Mammary epithelial cell (primary cell): ENCODE measurements at places on chromosomes 1 and 21.

DNA sequence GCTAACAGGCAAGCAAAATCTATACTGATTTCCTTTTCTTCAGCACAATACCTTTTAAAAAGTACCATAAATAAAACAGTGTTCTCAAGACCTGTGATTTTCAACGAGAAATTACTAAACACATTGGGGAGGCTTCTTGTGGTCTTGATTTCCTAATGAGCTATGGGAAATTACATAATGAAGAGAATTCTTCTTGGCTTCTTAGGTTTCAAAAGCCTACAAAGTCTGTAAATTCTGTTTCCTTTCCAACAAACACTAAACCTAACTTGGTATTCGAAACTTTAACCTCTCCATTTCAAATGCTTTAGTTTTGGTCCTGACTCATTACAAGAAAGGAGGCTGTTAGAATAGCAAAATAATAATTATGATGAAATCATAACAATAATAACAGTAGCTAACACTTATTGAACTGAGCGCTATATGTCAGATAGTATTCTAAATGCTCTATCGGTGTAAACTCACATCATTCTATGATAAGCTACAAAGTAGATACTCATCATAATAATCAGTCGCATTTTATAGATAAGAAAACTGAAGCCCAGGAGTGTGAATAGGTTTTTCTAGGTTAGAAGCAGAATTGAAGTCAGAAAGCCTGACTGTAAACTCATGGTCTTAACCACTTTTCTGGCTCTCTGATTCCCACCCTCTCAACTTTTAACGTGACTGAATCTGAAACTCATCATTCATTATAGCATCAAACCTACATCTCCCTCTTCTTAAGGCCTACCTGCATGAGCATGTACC is 486.7 kb downstream of the SMYD3 start:
- no peak for DNase-seq

DNA sequence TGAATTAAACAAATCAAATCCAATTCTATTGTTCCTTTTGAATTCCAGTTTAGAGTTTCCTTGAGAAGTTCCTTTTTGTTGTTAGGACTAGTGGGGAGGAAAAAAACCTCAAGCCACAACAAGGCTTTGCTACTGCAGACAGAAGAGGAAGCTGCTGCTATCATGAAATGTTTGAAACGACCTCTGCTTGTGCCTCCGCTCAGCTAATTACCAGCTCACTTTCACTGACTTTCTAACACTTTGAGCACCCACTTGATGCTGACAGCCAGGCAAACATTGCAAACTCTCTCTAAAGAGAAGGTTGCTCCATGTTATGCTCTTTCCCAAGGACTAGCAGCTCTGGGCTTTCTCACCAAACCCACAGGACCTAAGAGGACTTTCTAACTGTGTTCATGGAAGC is 203.9 kb upstream of the PROX1 start:
- no peak for DNase-seq

GRCh38 chr1:200453553-200453905 is 43.7 kb upstream of the ZNF281 start:
- no peak for DNase-seq

GRCh38 chr1:155911156-155912055 is at the start of gene RIT1:
Gene RIT1 (minus strand): TSS chr1:155911349. CDS start chr1:155910761, 588 bp downstream.
- DNase-seq, result peak; percentile 69

- no peak for DNase-seq
Observed at GRCh38 chr1:88768816-88769215, 84.7 kb downstream of the PKN2 start.

DNA sequence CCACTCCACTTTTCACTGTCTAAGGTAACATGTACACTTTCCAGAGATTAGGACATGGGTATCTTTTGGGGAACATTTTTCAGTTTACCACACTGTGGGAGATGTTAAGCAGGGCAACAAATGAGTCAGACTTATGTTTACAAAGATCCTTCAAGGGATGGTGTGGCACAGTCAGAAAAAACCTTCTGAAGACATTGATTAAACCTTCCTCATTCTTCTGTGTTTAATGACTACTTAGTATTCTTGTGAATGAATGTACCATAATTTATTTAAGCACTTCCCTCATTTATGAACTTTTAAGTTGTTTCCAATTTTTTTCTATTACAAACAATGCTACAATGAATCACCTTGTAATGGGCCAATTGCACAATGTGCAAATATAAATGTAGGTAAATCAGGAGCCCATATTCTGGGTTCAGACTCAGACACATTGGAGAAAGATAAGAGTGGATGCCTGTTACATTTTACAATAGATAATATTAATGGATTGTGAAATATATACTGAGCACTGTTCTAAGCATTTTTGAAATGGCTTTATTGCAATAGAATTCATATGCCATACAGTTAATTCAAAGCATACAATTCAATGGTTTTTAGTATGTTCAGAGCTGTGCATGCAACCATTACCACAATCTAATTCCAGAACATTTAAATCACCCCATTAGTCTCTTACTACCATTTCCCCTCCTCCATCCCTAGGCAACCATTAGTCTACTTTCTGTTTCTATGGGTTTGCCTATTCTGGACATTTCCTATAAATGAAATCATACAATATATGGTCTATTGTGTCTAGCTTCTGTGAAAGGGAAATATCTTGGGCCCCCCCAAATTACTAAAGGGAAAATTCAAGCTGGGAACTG is 1.9 kb upstream of the SFT2D2 start:
- no peak for DNase-seq

- no peak for DNase-seq
Observed at GRCh38 chr1:156675210-156676113, 1.7 kb downstream of the NES start.

DNA sequence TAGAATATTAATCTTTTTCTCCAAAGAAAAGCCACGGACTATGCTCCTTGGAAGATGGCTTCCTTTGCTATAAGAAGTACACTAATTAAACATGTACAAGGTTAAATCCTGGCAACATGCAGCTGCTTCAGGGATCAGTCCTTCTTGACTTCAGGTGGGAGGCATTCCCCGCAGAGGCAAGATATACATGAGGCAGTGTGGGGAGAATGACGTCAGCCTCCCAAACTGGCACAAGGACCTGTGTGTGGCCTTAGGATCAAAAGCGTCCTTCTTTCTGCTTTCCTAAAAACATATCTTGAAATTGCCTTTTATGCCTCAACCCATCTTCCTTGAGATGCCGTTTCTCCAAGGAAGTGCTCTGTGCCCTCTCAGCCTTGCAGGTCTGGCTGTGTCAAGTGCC is 90.3 kb downstream of the WLS start:
- DNase-seq, result no peak

DNA sequence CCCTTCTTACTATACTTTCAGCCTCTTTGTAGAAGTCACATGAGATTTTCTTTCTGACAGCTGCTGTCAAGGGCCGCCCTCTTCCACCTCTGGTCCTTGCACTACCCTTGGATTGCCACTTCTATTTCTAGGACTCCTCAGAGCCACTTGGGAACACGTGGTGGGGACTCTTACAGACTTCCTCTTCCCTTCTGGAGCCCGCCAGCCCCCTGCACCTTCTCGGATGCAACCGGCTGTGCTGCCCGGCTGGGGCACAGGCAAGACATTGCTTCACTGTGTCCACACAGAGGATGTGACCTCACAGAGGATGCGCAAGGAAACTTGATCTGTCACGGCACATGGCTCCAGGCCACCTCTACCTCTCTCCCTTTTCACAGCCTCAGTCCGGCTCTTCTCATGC is 2.4 kb upstream of the IKBKE start:
- no peak for DNase-seq

GRCh38 chr1:244970236-244970743 is 105.9 kb upstream of the HNRNPU start:
- DNase-seq, result peak; percentile 67

- DNase-seq, result peak; percentile 28
Observed at GRCh38 chr21:34274001-34274400, 89.8 kb upstream of the KCNE2 start.

DNA sequence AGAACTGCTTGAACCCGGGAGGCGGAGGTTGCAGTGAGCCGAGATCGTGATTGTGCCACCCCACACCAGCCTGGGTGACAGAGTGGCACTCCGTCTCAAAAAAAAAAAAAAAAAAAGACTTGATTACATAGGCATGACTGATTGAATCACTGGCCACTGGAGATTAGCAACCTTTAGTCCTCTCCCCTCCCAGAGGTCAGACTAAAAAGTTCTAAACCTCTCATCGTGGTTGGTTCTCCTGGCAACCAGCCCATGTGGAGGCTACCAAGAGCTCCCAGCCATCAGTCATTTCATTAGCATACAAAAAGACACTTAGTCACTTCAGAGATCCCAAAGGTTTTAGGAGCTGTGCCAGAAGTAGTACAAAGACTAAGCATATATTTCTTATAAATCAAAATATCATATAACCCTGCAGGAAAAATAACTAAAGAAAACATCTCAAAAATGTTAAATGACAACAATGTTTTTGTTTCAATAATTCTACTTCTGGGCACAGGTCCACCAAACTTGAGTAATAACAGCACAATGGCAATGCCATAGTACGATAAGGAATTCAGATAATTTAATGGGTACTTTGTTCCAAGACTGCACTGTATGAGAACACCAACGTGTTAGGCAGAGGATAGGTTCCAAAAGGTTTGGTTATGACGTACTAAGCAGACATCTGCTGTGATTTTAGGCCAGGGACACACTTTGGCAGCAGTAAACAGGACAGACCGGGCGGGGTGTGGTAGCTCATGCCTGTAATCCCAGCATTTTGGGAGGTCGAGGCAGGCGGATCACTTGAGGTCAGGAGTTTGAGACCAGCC is 18.1 kb downstream of the USP48 start:
- peak; percentile 90 for DNase-seq

- no peak for DNase-seq
Observed at GRCh38 chr1:6183520-6183989, 3.4 kb upstream of the CHD5 start.

- DNase-seq, result no peak
Observed at GRCh38 chr1:91578320-91579109, 77.9 kb downstream of the CDC7 start.

DNA sequence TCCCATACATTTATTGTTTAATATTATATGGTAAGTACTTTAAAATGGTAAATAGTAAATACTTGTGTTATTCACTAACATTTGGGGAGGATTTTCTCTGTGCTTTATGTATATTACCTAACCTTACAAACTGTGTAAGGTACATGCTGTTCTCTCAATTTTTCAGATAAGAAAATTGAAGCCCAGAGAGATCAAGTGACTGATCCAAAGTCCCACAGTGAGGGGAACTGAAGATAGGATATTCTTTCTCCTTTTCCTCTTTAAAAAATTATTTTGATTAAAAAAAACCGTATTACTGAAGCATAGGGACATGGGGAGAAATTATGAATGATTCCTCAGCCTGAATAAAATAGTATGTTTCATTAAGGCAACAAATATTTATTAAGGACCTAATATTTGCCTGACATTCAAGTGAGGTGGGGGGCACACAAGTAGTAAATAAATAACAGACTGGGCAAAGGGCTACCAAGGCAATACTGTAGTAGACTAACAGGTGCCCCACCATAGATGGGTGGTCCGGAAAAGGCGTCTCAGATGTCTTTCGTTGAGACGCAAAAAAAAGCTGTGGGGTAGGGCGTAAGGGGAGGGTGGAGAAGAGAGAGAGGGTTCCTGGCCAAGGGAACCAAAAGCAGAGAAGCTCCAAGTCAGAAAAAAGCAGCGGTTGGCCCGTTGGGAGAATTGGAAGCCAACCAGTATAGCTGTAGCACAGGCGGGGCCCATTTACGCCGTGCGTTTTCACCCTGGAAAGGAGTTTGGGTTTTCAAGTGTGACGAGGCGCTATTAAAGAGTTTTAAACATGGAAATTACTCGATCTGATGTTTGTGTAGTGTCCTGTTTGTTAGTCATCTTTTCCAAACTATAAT is 944 bp upstream of the AGO3 start:
- DNase-seq, result peak; percentile 56

GRCh38 chr1:48627486-48627885 is 149.2 kb downstream of the BEND5 start:
- no peak for DNase-seq

DNA sequence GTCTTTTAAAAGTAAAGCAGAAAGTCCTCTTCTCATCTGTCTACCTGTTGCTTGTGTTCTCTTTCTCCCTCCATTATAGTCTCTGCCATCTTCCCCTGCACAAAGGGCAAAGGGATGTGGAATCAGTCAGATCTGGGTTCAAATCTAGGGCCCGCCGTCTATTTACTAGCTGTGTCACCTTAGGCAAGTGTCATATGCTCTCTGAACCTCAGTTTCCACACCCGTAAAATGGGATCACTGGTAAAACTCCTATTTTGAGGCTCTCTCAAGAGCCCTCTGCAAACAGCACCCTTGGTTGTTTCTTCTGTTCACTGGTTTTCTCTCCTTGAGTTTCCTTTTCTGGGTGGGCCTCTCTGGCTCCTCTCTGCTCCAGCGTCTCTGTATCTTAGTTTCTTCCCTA is 2.6 kb upstream of the PTPRU start:
- no peak for DNase-seq

DNA sequence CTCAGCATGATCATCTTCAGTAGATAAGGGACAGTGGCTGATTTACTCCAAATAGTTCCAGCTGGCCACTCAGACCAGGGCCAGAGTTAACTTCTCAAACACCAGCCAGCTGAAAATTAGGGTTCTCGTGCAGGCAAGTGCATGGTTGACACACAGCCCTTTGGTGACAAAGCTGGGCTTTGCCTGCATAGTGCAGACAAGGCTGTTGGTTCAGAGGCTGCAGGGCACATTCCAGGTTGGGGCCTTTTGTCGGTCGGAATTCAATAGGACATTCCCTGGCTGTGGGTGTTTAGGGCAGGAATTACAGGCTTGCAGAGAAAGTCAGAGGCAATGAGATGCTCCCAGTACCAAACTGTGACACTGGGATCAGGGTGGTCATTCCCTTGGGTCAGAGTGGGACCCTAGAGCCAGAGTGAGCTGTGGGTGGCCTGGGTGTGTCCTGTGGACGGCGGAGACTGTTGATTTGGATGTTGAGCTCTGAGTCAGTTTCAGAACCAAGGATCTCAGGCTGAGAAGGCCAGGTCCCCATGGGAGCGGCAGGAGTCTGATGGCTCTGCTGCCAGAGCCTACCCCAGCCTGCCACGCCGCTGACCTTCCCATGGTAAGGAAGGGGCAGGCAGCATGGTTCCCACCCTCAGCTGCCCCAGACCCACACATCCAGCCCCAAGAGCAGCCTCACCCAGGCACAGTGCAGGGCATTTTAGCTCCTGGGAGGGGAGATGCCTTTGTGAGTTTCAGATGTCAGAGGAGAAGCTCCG is 56.2 kb downstream of the STUM start:
- DNase-seq, result no peak

DNA sequence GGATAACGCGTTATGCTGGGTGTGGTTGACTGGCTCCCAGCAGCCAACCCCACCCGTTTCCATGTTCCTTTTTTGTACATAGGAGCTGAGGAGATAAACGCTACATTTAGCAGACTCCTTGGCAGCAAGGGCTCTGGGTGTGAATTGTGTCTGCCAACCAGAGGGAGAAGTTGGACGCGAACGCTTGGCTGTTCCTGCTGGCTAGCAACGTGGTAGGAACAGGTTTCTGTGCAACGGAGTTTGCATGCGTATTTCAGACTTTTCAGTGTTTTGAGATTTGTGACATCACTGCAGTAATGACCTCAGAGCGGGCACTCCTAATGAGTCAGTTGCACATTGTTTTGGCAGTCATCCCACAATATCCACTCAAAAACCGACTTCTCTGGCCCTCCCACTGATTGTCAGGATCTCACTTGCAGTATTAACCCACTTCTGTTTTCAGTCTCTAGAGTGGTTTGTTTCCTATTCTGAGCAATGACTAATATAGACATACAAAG is 98.7 kb upstream of the RGS1 start:
- peak; percentile 3 for DNase-seq
